ENCODE measurements at places on chromosomes 7 and 10. TPM values are rescaled to one million over a fixed set of nuclear protein-coding genes. Genes with fewer than 3 reads are reported as not detected.
A peak's percentile ranks its signal among the peaks of the same experiment; 100 is the strongest.

GRCh38 chr7:122652876-122653275, 46.0 kb downstream of the RNF133 start:
- no peak for DNase-seq
- H3K27ac ChIP-seq, result no peak overlapping the region
- no peaks in the 10 kb centered on the region for H3K27me3 ChIP-seq
- no peak overlapping the region for H3K4me3 ChIP-seq
- H3K36me3 ChIP-seq, result no peaks in the 10 kb centered on the region
- H3K4me1 ChIP-seq, result no peaks in the 10 kb centered on the region

- no peaks in the 10 kb centered on the region for H3K36me3 ChIP-seq
- H3K27ac ChIP-seq, result no peak overlapping the region
- DNase-seq, result no peak
These were observed 1111.4 kb downstream of the SORCS1 start for GRCh38 chr10:106053061-106053460.

DNA sequence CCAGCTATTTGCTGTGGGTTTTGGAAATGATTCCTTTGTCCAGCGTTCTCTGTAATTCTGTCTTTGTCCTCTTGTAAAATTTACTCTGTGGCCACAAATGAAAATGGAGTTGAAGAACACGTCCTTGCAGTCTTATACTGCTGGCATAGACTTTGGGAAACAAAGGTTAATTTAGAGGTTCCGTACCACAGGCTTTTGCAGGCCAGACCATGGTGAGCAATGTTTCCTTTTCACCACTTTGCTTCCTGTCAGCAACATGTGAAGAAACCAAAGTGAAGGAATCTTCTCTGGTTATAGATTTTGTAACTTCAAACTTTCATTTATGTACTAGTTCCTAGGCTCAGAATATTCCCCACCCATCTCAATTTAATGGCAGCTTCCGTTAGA, 488.5 kb downstream of the MDFIC start:
- H3K4me1 ChIP-seq, result no peaks in the 10 kb centered on the region
- no peak overlapping the region for H3K4me3 ChIP-seq
- no peak overlapping the region for H3K27ac ChIP-seq
- H3K27me3 ChIP-seq, result no peaks in the 10 kb centered on the region
- DNase-seq, result no peak

DNA sequence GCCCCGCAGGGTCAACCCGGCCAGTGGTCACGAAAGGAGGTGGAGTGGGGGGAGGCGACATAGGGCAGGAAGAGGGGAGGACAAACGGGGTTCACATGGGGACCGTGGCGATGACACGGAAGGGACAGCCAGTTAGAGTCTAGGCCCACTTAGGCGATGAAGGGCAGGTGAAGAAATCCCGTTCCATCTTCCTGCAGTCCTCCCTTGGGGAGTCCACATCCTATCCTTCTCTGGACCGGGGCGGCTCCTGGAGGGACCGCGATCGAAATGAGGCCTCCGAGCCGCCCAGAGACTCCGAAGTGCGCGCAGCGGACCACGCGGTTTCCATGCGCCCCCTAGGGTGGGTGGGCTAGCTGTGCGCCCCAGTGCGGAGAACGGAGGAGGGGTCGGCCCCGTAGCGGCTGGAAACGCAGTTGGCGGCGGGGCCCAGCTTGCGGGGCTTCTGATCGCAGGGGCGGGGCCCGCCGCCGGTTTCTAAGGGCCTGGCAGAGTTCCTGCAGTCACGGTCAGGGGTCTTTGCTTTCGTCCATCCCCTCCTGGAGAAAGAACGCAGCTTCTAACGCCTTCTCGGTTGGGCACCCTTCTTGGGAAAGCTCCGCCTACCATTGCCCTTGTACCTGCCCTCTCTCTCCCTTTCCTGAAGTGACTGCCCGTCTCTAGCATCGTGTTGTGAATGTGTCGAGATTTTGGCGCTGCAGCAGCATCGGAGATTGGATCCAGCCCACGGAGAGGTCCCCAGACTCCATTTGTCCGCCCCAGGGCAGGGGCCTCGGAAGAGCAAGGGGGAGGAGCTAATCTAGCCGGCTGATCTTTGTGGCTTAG, 17.9 kb upstream of the TMEM225B start:
- H3K27me3 ChIP-seq, result no peaks in the 10 kb centered on the region
- peak overlapping the region; percentile 74 for H3K27ac ChIP-seq
- H3K4me1 ChIP-seq, result no peaks in the 10 kb centered on the region
- peak overlapping the region; percentile 82 for H3K4me3 ChIP-seq

- DNase-seq, result no peak
- no peak overlapping the region for H3K4me3 ChIP-seq
- no peaks in the 10 kb centered on the region for H3K36me3 ChIP-seq
- no peak overlapping the region for H3K27ac ChIP-seq
These were observed 2.4 kb upstream of the GLCCI1 start for GRCh38 chr7:7966141-7966734.

DNA sequence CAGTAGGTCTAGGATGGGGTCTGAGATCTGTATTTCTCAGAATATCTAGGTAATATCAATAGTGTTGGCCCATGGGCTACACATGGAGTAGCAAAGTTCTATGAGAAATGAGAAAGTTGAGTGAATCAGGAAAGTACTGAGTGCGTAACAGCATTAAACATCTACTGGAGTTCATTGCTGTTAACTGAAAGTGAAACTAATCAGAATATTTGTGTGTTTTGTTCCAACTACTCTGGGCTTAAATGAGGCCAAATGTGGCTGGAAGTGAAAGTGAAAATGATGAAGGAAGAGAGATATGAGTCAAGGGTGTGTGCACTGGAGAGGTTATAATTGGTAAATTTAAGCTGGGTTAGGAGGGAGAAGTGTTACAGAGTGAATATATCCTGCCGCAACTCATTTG, 46.5 kb downstream of the TMEM106B start:
- H3K27me3 ChIP-seq, result no peaks in the 10 kb centered on the region
- H3K4me1 ChIP-seq, result no peaks in the 10 kb centered on the region
- peak overlapping the region; percentile 1 for H3K4me3 ChIP-seq
- no peak for DNase-seq
- no peaks in the 10 kb centered on the region for H3K36me3 ChIP-seq

DNA sequence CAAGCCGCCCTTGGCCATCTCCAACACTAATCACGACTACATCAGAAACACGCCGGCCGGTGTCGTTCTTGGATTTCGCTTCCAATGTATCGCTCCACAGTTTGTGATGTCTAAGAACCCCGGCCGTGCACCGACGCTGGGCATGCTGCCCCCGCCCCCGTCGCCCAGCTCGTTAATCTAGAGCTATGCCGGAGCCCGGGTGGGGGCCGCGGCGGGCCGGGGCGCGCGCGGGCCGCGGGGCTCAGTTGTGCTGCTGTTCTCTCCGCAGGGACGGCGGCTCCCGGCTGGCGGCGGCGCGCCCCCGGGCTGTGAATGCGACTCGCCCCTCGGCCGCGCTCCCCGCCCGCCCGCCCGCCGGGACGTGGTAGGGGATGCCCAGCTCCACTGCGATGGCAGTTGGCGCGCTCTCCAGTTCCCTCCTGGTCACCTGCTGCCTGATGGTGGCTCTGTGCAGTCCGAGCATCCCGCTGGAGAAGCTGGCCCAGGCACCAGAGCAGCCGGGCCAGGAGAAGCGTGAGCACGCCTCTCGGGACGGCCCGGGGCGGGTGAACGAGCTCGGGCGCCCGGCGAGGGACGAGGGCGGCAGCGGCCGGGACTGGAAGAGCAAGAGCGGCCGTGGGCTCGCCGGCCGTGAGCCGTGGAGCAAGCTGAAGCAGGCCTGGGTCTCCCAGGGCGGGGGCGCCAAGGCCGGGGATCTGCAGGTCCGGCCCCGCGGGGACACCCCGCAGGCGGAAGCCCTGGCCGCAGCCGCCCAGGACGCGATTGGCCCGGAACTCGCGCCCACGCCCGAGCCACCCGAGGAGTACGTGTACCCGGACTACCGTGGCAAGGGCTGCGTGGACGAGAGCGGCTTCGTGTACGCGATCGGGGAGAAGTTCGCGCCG, 1.9 kb downstream of the VWC2 start:
- H3K36me3 ChIP-seq, result no peaks in the 10 kb centered on the region
- no peak for DNase-seq
- H3K4me1 ChIP-seq, result peaks cover 7% of the 10 kb centered on the region
- H3K27ac ChIP-seq, result no peak overlapping the region
- H3K27me3 ChIP-seq, result peaks cover 45% of the 10 kb centered on the region
- peak overlapping the region; percentile 47 for H3K4me3 ChIP-seq

DNA sequence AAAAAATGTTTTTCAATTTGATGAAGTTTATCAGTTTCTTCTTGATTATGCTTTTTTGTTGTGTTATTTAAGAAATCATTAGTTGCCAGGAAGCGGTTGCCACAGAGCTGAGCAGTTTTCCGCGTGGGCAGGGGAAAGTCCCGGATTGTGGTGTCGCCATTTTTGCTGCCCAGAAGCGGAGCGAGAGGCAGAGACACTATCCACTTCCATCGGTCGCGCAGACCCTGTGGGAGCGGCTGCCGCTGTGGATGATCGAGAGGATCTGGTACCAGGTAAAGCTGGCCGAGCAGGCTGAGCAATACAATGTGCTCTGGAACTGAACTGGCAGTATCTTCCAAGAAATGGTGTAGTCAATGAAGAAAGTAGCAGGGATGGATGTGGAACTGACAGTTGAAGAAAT, 119.8 kb downstream of the ZNF736 start:
- H3K4me3 ChIP-seq, result no peak overlapping the region
- no peaks in the 10 kb centered on the region for H3K27me3 ChIP-seq
- H3K27ac ChIP-seq, result no peak overlapping the region

- no peaks in the 10 kb centered on the region for H3K36me3 ChIP-seq
- H3K27ac ChIP-seq, result no peak overlapping the region
- no peak for DNase-seq
- H3K4me3 ChIP-seq, result no peak overlapping the region
These were observed 108.1 kb upstream of the IGFBP3 start for GRCh38 chr7:46029111-46029704.

Gene MKX
- total RNA-seq, result 1.4 TPM

Gene MMD2
- not detected for total RNA-seq

Gene NME8
- not detected for total RNA-seq

Gene NYAP1
- total RNA-seq, result 0.59 TPM

Gene ALOX5
- total RNA-seq, result 67.5 TPM

Gene CRHR2
- 0.16 TPM for total RNA-seq

Gene PON1
- total RNA-seq, result not detected

Gene FBXL13
- 4.2 TPM for total RNA-seq

Gene MMS19
- total RNA-seq, result 73.0 TPM
